GM04504 (cell line): ENCODE measurements at places on chromosomes 2 and 18.
A peak's percentile ranks its signal among the peaks of the same experiment; 100 is the strongest.

DNA sequence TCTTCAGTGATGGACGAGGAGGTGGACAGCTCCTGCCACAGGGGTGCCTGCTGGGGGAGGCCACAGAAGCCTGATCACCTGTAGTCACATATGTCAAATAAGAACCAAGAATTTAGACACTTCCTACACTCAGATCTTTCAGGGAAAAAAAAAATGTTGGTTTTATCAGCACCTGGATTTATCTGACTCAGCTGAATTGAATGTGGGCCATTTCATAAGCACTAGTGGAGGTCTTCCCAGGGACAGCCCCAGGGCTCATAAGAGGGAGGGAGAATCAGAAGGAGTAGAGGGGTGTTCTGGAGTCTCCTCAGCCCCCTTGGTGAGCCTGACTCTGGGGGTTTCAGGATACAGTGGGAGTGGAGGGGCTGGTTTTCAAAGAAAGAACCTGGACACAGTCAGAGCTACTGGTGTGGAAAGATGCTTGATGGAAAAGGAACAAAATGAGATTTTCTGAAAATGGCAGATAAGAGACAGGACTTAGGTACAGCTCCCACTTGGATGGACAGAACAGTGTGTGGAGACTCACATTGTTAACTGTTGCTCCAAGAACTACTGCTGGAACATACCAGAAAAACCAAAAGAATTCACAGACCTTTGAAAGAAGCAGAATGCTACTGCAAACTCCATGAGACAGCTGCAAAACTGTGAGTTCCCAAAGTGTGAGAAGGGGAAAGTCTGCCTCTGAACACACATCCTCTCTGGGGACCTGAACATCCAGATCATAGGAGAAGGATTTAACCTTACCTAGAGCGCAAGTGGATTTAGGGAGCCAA, 45.4 kb downstream of the LCT start:
- DNase-seq = no peak

DNA sequence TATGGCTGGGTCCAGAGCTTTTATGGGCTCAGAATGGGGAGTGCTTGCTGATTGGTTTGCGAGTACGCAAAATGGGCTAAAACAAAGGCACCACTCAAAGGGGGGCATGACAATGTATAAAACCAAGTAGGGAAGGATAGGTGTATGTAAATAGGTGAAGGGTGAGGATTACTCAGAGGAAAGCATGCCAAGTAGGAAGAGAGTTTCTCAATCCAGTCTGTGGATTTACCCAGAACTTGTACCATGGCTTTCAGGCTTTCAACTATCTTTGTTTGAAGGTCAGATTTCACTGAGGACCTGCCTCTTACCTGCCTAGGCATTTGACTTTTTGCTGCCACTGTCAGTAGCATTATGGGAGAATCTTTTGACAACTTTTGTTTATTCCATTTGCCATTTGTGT, 92.3 kb downstream of the RAB3GAP1 start:
- no peak for DNase-seq

- DNase-seq = no peak
Observed at GRCh38 chr18:72940986-72941385, 73.2 kb upstream of the NETO1 start.

DNA sequence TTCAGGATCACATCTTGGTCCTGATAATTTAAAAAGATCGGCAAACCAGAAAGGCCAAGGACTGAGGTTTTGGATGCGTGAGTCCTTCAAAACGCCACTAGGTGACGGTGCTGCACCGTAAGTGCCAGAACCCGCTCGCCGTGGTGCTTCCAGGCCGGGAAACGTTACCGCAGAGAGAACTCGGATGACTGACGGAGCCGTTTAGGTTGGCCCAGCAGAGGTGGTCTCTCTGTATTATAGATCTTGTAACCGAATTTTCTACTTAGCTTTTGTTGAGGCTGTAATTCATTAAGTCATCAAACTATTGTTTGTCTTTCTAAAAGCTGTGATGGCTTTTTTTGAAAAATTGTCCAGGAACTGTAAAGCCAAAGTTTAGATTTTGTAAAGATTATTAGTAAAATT, 39.8 kb upstream of the ADCYAP1 start:
- peak; percentile 39 for DNase-seq

- DNase-seq = no peak
Observed at GRCh38 chr2:218218268-218219185, 1.5 kb downstream of the ARPC2 start.

DNA sequence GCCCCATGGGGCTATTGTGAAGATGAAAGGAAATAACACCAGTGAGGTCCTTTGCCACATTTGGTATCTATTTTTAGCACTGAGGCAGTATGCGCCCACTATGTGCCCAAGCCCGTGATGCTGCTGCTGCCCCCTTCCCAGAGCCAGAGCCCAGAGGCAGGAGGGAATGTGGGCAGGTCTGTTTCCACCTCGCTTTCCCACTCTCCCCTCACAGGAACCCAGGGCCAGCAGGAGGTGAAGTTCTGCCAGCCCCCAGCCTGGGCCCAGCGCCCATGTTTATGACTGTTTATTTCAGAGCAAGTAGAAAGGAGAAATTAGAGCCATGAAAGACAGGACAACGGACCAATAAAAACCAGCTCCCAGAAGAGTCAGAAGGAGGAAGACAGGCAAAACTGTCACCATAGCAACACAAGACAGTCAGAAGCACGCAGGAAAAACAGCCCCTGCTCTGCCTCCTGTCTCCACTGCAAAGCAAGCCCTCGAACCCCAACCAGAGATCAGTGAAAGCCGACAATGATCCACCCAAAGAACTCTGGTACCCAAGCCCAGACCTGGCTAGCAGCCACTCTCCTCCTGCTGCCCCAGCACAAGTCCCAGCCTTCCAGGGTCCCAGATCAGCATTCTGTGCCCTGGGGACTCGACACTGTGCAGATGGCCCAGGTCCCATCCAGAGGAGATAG, 1.4 kb downstream of the CYRIA start:
- DNase-seq = no peak

DNA sequence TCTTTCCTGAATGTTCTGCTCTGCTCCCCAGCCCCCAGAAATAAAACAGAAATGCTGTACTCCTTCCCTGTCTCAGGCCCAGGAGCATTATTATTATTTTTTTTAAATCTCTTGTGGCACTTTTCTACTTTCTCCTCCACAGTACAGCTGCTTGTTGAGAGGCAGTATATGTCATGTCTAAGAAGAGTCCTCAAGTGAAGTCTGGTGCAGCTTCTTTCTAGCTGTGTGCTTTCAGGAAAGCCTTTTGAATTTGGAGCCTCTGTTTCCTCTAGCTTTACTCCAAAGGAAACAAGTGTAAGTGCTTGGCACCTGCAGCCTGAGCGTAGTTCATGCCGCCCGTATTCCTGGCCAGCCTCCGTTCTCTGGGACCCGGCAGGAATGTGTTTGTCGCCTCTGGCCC, 22.4 kb downstream of the AGAP1 start:
- no peak for DNase-seq

DNA sequence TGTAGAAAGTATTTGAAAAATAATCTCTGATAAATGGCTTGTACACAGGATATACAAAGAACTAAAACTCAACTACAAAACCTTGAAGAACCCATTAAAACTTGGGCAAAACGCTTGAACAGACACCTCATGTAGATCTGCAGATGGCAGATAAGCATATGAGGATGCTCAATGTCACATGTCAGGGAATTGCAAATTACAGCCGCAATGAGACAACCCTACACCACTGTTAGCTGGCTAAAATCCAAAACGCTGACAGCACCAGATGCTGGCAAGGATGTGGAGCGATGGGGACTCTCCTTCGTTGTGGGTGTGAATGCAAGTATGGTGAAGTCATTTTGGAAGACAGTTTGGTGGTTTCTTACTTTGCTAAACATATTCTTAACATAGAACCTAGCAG, 53.7 kb downstream of the SNTG2 start:
- no peak for DNase-seq

DNA sequence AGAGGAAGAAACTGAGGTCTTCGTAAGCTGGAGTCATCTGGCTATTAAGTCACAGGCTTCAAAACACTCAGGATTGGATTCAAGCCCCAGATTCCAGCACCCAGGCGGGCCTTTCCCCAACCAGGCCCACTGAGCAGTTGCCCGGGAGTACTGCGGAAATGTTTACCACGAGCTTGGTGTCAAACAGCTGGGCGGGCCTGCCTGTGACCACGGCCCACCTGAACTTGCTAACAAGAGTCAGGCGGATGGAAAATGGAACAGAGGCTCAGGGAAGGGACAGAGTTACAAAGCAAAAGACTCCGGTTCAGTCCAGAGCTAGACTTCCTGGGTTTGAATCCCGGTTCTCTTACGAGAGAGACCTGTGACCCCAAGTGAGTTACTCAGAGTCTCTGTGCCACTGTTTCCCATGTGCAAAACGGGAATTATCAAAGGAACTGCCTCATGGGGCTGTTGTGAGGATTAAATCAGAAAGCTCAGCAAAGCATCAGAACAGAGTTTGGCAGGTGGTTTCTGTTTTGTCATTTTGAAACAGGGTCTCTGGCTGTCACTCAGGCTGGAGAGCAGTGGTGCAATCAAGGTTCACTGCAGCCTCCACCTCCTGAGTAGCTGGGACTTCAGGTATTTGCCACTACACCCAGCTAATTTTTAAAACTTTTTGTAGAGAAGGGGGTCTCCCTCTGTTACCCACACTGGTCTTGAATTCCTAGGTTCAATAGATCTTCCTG, 49.0 kb upstream of the TFCP2L1 start:
- no peak for DNase-seq

GRCh38 chr2:189394525-189394924, 46.7 kb upstream of the WDR75 start:
- DNase-seq = no peak

GRCh38 chr2:224347176-224348051, 54.5 kb downstream of the FAM124B start:
- no peak for DNase-seq

- no peak for DNase-seq
Observed at GRCh38 chr2:64587561-64587960, 63.4 kb downstream of the AFTPH start.

GRCh38 chr2:171124541-171124940, 36.2 kb downstream of the TLK1 start:
- peak; percentile 7 for DNase-seq

DNA sequence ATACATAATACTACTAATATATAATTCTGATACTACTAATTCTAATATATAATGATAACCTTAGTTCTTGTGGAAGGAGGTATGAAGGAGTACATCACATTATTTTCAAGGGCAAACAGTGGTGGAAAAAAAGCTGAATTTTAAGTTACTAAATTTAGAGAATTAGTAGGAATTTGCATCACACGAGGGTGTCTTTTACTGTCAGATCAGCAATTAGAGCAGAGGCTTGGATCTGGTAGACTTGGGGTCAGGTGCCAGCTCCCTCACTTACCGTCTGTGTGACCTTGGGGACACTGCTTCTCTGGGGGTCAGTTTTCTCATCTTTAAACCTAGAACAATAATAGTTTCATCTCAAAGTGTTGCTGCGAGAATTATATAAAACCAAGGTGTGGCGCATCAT, 114.1 kb upstream of the NEDD4L start:
- no peak for DNase-seq

GRCh38 chr2:39050109-39050508, 70.7 kb downstream of the SOS1 start:
- DNase-seq = no peak

- DNase-seq = peak; percentile 56
Observed at GRCh38 chr18:58998401-58999203, 133.9 kb downstream of the ZNF532 start.

- no peak for DNase-seq
Observed at GRCh38 chr2:170815746-170816503, 762 bp upstream of the GAD1 start.
